ENCODE measurements at places on chromosomes 2 and 18.

DNA sequence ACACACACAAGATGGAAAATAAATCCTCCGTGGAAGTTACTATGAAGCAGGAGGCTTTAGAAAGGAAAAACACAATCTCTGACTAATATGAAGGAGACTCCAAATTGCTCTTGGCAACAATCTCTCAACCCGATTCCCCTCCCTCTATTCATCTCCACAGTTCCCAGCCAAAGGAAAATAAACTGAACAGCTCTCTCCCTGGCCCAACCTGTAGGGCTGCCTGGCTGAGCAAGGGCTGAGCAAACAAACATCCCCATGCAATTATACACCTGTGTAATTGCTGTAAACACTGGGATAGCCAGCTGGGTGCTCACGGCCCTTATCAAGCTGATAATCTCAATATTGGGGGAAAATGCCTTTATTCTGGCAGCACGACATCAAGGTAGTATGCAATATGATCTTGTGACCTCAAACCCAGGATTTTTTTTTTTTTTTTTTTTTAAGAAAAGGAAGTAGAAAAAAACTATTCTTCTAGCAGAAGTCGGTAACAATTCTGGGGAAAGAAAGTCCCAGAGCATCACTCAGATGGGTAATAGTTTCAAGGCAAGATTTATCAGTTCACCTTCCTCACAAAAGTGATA is 203.3 kb upstream of the SMAD2 start:
- no peak for DNase-seq

DNA sequence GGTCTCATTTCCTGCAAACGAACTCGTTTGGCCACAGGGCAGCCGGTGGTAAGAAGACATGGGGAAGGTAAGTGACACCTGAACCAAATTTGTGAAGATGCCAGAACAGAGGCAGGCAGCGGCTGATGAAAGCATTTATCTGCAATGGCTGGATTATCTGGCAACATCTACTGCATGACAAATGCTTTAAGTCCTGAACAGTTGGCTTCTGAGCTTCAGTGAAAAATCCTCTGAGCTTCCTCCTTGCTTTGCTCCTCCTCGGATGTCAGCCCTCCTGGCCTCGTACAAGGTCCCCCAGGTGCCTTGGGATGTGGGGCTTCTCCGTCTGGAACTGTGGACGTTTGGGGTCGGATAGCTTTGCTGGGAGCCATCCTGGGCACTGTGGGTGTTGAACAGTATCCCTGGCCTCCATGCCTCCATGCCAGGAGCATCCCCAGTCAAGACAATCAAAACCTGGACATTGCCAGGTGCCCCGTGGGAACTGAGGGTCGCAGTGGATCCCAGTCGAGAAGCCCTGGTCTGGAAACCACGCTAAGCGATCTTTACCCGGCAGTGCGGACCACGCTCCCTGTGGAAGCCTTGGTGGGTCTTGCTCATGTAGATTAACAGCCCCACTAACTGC is 49.3 kb downstream of the KCNG2 start:
- DNase-seq = no peak

GRCh38 chr18:49135877-49136276 is 185.1 kb upstream of the SMAD7 start:
- no peak for DNase-seq

DNA sequence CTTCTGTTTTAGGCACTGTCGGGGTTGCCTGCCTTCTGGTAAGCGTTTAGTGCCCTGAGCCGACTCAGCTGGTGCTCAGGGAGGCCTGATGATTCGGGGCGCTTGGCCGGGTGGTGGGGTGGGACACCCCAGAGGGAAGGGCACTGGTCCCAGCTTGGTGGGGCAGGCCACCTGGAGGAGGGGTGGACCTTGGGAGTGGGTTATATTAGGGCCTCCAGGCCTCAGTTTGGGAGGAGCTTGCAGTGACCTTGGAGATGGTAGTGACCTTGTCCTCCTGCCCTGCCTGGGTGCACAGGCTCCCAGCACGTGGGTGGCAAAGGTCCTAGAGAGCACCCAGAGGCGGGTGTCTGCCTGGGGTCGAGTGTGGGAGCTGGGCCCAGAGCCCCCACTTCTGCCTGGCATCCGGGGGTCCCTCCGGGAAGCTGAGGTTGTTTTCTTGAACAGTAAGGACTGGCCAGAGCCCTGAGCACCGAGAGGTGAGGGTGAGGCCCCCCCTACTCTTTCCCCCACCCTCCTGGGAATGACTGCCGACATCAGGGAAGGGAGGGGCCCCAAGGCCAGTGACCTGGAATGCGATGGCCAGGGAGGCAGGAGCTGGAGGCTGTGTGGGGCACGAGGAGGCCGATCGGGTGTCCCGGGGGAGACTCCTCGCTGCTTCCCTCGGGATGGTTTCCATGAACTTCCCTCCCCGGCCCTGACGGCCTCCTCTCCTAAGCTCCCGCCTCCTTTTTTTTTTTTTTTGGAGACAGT is 61.3 kb downstream of the HPCAL1 start:
- DNase-seq = no peak

DNA sequence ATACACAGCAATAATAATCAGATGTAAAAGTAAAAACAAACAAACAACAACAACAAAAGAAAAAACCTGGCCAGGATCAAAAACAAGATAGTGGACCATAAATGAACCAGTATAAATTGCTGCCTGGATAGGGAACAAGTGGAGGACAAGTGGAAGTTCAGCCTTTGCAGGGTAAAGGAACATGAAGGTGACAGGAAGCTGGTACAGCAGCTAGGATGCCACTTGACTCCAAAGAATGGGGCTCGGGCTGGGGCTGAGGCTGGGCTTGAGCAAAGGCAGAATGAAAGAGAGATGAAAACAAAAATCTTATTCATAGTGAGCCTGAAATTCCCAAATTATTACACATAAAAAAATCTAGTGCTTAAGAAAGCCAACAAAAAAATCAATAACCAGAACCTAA is 146.5 kb downstream of the CDH2 start:
- DNase-seq = no peak

DNA sequence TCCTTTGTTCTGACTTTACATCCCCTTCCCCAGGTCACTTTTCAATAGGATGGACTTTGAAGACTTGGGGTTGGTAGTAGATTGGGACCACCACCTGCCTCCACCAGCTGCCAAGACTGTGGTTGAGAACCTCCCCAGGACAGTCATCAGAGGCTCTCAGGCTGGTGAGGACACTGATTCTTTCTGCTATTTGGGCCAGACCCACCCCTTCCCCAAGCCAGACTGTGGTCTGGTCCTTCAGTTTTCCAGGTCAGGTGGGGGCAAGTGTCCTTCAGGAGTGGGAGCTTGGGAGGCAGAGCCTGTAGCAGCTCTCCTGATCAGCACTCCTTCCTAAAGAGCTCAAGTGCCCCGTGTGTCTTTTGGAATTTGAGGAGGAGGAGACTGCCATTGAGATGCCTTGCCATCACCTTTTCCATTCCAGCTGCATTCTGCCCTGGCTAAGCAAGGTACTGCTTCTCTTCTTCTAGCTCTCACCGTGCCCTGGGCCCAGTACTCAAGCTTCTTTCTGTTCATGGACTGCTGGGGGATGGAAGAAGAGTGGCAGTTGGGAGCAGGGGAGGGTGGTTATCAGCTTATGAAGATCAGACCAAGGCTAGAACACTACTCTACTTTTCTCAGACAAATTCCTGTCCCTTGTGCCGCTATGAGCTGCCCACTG is 1.1 kb downstream of the RNF181 start:
- DNase-seq = no peak

- DNase-seq = no peak
Measured at GRCh38 chr2:184938221-184938985, 340.1 kb downstream of the ZNF804A start.

- DNase-seq = no peak
Measured at GRCh38 chr18:6679201-6679600, 50.3 kb upstream of the ARHGAP28 start.

DNA sequence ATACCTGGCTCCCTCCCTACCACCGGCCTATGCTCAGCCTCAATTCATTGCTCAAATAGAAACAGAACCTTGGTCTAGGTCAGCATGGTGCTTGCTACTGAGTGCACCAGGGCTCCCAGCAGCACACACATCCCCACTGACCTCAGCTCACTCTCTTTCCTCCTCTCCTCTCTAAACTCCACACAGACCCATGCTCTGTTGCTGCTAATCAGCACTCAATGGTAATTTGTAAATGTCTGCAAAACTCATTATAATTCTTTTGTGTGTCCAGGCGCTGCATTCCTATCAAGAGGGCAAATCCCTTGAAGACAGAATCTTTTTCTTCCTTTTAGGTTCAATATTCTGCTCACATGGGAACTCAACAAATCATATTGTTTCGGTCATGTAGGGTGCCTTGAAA is 382.2 kb downstream of the CLIP4 start:
- DNase-seq = no peak

DNA sequence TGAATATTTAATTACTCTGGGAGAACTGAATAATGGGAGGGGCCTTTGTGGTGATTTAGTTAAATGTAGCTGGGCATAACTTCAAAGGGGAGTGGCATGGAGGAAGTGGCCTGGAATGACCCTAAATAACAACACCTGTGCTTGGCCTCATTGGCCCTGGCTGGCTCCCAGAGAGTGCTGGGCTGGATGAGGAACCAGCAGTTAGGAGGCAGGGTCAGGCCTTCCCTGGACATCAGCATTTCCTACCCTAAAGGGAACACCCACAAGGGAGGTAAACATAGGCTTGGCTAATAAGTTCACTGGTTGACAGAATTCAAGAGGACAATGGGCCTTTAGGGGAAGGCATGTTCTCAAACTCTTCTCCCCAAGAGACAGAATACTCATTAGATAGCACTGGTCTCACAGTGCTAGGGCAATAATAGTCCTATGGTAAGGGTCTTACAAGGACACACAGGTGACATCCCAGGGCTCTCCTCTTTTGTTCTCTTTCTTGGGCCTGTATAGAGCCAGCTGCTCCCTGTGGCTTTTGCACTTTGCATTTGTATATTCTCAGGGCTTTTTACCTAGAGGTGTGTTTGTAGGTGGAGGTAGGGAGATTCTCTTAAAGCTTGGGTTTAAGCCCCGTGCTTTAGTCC is 106.8 kb downstream of the ZNF519 start:
- no peak for DNase-seq

- DNase-seq = no peak
Measured at GRCh38 chr2:3806730-3807129, 103.4 kb downstream of the DCDC2C start.

DNA sequence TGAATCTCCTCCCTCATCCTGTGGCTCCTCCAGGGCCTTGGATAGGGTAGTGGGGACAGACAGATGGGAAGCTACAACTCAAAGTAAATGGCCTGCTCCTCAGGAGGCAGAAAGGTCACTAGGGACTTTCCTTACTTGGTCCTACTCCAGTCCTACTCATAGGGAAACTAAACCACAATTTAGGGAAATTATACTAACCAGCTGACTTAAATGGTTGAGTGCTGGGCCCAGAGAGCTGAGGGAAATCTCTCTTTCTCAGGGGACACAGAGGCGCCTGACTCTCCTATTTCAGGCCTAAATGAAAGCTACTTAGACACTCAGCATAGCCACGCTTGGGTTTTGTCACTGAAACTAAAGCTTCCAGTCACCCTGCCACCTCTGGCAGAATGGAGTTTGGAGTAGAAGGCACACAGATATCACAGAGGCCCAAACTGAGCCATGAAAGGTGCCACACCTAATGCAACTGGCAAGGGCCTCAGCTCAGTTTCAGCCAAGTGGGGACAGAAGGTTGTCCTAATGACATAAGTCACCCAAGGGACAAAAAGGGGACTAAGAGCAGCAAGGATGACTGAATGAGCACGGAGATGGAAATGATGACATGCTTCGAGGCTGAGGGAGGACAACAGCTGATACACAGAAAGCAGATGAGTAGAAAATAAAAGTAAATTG is 24.0 kb downstream of the CERKL start:
- no peak for DNase-seq

- peak; percentile 15 for DNase-seq
Measured at GRCh38 chr2:169808221-169808620, 9.6 kb downstream of the SSB start.

DNA sequence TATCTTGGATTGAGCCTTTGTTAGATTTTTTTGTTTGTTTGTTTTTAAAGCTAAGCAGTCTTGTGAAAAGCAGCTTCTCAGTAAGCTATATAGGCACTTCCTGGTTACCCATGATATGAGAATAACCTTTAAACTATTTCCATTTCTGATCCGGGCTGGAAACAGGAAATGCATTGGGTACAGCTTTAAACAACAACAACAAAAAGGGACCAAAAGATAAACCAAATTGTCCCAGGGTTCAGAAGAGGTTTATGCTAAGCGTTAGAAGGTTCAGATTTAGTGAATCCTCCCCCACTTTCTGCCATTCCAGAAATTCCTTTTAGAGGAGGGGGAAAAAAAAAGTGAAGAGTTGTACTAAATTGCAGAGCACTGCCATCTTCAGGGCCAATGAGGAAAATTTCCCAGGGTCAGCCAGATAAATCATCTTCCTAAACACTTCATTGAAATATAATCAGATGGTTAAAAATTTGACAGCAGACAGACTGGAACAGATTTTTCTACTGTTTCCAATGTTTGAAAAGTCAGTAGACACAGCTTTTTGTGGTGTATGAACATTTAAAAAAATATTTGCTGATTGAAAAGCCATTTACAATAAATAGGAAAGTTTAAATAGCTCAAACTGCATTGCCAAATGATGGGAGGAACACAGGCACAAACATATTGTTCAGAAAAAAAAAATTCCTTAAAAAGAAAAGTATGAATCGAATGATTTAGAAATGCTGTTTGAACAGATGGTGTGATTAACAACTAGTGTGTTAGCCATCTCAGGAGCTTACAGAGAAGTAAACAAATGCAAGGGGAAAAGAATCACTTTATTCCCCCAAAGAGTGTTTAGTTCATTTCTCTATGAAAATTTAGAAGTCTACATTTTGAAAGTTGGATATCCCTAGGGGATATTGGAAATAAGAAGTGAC is 189.9 kb upstream of the TANK start:
- peak; percentile 78 for DNase-seq
